Activated CD4-positive, alpha-beta T cell treated with anti-CD3 and anti-CD28 coated beads, Interleukin-2, amount 10 ng/mL, durations not matched to agents 24 days and 14 days (primary cell): ENCODE measurements at places on chromosomes 12 and 14. TPM values are rescaled to one million over a fixed set of nuclear protein-coding genes. Genes with fewer than 3 reads are reported as not detected.

LMNTD1 gene
- total RNA-seq: not detected in 2 replicates

LRRC10 gene
- total RNA-seq: not detected in 2 replicates

GOLGA5 gene
- total RNA-seq: 20.1 and 20.8 TPM in 2 replicates

MYO1H gene
- not detected in 2 replicates for total RNA-seq

SBNO1 gene
- total RNA-seq: 54.2 and 56.1 TPM in 2 replicates

INHBE gene
- total RNA-seq: 0.07 TPM in 1 of 2 replicates, not detected in the other

KRT7 gene
- total RNA-seq: 12.3 and 15.8 TPM in 2 replicates

IGF1 gene
- total RNA-seq: 1.1 and 1.8 TPM in 2 replicates

CLEC7A gene
- not detected in 2 replicates for total RNA-seq

SP7 gene
- total RNA-seq: not detected in 2 replicates

DDN gene
- total RNA-seq: 1.4 and 1.5 TPM in 2 replicates

RGS6 gene
- total RNA-seq: 2.5 TPM in 2 replicates

ZDHHC22 gene
- total RNA-seq: not detected in 2 replicates

TAS2R43 gene
- 1.2 and 1.3 TPM in 2 replicates for total RNA-seq

EIF4B gene
- 500 and 521 TPM in 2 replicates for total RNA-seq

OTOGL gene
- not detected in 2 replicates for total RNA-seq

EFCAB11 gene
- total RNA-seq: 6.8 and 7.8 TPM in 2 replicates

GRIP1 gene
- 0.26 and 0.40 TPM in 2 replicates for total RNA-seq

PABPN1 gene
- total RNA-seq: 277 and 278 TPM in 2 replicates

RTRAF gene
- total RNA-seq: 226 and 229 TPM in 2 replicates

CMA1 gene
- total RNA-seq: not detected in 2 replicates

HOXC11 gene
- total RNA-seq: not detected in 2 replicates

GSC gene
- total RNA-seq: not detected in 2 replicates

SART3 gene
- total RNA-seq: 89.1 and 90.5 TPM in 2 replicates

ATP2B1 gene
- 19.7 and 22.1 TPM in 2 replicates for total RNA-seq

PTCSC3 gene
- total RNA-seq: not detected in 2 replicates

RIN3 gene
- 21.5 and 21.6 TPM in 2 replicates for total RNA-seq

SLC25A47 gene
- total RNA-seq: not detected in 2 replicates

MDGA2 gene
- total RNA-seq: not detected in 2 replicates

KRT72 gene
- 0.09 TPM in 1 of 2 replicates, not detected in the other for total RNA-seq

KLHL33 gene
- total RNA-seq: 0.09 TPM in 1 of 2 replicates, not detected in the other

KCNC2 gene
- not detected in 2 replicates for total RNA-seq

PKP2 gene
- total RNA-seq: not detected in 2 replicates

PPP2R3C gene
- 51.6 and 58.1 TPM in 2 replicates for total RNA-seq

ALKBH1 gene
- 17.9 and 19.2 TPM in 2 replicates for total RNA-seq

RPL10L gene
- total RNA-seq: not detected in 2 replicates

CLEC9A gene
- total RNA-seq: not detected in 2 replicates

SLC15A5 gene
- not detected in 2 replicates for total RNA-seq

PIWIL1 gene
- total RNA-seq: not detected in 2 replicates

KCNA1 gene
- not detected in 2 replicates for total RNA-seq

MORN3 gene
- total RNA-seq: 0.26 and 1.0 TPM in 2 replicates

NTN4 gene
- total RNA-seq: not detected in 2 replicates

PRIMA1 gene
- total RNA-seq: not detected in 2 replicates

ARID4A gene
- total RNA-seq: 18.7 and 20.3 TPM in 2 replicates

PARPBP gene
- 22.9 TPM in 2 replicates for total RNA-seq

CLEC4D gene
- total RNA-seq: not detected in 2 replicates
